ENCODE measurements at places on chromosomes 7 and 10. TPM values are rescaled to one million over a fixed set of nuclear protein-coding genes. Genes with fewer than 3 reads are reported as not detected.

GRCh38 chr10:69751214-69751613 lies 50.5 kb upstream of the COL13A1 start:
- H3K4me1 ChIP-seq = peaks cover 7% of the 10 kb centered on the region
- no peak for DNase-seq

GRCh38 chr10:73161079-73161478 lies 6.7 kb downstream of the ECD start:
- H3K4me3 ChIP-seq = no peak overlapping the region
- DNase-seq = no peak
- H3K27ac ChIP-seq = no peak overlapping the region
- peaks cover 54% of the 10 kb centered on the region for H3K4me1 ChIP-seq

- DNase-seq = no peak
- no peak overlapping the region for H3K27ac ChIP-seq
- H3K4me1 ChIP-seq = no peaks in the 10 kb centered on the region
- no peaks in the 10 kb centered on the region for H3K36me3 ChIP-seq
- no peak overlapping the region for H3K4me3 ChIP-seq
Measured at GRCh38 chr10:48454302-48455054, 148.0 kb downstream of the MAPK8 start.

- no peak overlapping the region for H3K4me3 ChIP-seq
- H3K4me1 ChIP-seq = peaks cover 52% of the 10 kb centered on the region
- H3K27ac ChIP-seq = peak overlapping the region; percentile 2
- peaks cover 5% of the 10 kb centered on the region for H3K36me3 ChIP-seq
- H3K27me3 ChIP-seq = no peaks in the 10 kb centered on the region
Measured at GRCh38 chr10:69338547-69339450, 60.5 kb downstream of the HK1 start.

- no peak overlapping the region for H3K4me3 ChIP-seq
- no peaks in the 10 kb centered on the region for H3K36me3 ChIP-seq
- H3K27ac ChIP-seq = no peak overlapping the region
- H3K4me1 ChIP-seq = no peaks in the 10 kb centered on the region
- H3K27me3 ChIP-seq = no peaks in the 10 kb centered on the region
Measured at GRCh38 chr10:70984986-70985722, 96.8 kb upstream of the PCBD1 start.

DNA sequence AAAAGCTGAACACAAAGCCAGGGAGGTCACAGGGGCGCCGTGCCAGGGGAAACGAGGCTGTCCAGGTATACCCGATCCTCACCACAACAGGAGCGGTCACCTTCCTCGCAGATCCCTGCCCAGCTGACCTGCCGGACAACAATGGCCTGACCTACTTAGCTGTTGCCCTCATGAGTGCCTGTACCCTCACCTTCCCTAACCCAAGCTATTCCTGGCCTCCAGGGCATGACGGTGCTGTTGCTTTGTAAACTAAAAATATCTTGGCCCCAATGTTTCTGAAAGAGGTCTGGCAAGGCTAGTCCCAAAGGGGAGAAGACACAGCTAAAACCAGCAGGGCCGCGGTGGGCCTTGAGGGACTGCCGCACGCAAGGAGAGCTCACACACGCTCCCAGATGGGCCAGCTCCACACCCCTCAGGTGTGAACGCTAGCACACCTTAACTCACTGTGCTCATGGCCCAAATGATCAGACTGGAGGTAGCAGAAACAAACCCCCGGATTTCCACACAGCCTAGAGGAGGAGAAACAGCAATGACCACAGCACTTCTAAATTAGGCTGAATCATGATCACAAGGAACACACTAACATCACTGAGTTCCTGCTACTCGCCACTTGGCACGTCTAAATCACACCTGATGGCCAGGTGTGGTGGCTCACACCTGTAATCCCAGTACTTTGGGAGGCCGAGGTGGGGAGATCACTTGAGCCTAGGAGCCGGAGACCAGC lies 66.3 kb upstream of the CYTH3 start:
- peaks cover 3% of the 10 kb centered on the region for H3K36me3 ChIP-seq
- peak; percentile 43 for DNase-seq
- H3K27ac ChIP-seq = peak overlapping the region; percentile 14
- H3K4me3 ChIP-seq = no peak overlapping the region

DNA sequence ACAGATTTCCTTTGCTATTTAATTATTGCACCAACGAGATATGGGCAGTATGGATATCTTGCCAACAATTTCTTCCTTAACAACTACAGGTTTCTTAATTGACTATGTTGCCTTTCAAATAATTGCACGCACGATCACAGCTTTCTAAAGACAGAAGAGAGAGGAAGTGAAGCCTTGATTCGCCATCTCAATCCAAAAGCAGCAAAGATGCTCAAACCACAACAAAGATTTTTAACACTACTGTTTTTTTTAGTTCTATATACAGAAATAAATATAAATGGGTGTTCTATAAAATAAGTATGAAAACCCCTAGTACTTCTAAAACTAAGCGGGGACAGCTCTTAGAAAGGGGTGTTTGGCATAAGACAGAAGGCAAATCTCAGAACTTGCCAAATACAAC lies 251.3 kb downstream of the SFMBT2 start:
- no peak overlapping the region for H3K4me3 ChIP-seq
- no peak overlapping the region for H3K27ac ChIP-seq
- peaks cover 49% of the 10 kb centered on the region for H3K36me3 ChIP-seq
- no peaks in the 10 kb centered on the region for H3K4me1 ChIP-seq
- DNase-seq = no peak
- H3K27me3 ChIP-seq = no peaks in the 10 kb centered on the region

DNA sequence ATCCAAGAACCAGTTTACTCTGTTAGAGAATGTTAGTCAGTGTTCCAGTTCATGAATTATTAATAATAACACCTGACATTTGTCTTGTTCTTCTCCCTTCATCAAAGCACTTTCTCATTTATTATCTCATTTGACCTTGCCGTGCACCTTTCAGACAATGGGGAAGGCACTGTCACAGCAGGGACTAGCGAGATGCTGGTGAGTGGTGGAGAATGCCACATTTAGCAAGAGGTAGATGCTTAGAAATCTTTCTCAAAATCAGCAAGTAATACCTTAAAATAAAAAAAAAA lies 34.2 kb upstream of the XRCC2 start:
- H3K4me1 ChIP-seq = no peaks in the 10 kb centered on the region
- no peak for DNase-seq

DNA sequence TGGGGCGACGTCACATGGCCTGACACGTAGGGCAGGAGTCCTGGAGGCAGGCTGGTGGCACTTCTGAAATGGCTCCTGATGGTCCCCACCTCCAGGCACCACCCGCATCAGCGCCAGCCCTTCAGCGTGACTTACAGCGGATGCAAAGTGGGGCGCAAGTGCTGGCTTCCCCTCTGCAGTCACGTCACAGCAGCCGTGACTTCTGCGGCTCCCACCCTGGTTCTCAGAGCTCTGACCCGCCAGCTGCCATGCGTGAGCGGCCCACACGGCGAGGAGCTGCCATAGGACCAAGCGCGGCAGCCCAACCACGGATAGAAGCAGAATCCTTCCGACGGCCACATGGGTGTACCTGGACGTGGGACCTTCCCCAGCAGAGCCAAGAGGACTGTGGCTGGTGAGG lies 159.0 kb downstream of the ELFN1 start:
- H3K36me3 ChIP-seq = no peaks in the 10 kb centered on the region
- no peaks in the 10 kb centered on the region for H3K4me1 ChIP-seq
- no peak for DNase-seq

GRCh38 chr10:18473424-18474117 lies 177.8 kb downstream of the NSUN6 start:
- H3K27ac ChIP-seq = peak overlapping the region; percentile 60
- H3K4me3 ChIP-seq = no peak overlapping the region
- DNase-seq = peak; percentile 71
- no peaks in the 10 kb centered on the region for H3K4me1 ChIP-seq
- H3K27me3 ChIP-seq = no peaks in the 10 kb centered on the region
- H3K36me3 ChIP-seq = no peaks in the 10 kb centered on the region

- H3K4me1 ChIP-seq = no peaks in the 10 kb centered on the region
- H3K27me3 ChIP-seq = no peaks in the 10 kb centered on the region
- peak; percentile 69 for DNase-seq
- no peak overlapping the region for H3K4me3 ChIP-seq
- no peak overlapping the region for H3K27ac ChIP-seq
Measured at GRCh38 chr10:51389415-51390321, 309.7 kb downstream of the CSTF2T start.

DNA sequence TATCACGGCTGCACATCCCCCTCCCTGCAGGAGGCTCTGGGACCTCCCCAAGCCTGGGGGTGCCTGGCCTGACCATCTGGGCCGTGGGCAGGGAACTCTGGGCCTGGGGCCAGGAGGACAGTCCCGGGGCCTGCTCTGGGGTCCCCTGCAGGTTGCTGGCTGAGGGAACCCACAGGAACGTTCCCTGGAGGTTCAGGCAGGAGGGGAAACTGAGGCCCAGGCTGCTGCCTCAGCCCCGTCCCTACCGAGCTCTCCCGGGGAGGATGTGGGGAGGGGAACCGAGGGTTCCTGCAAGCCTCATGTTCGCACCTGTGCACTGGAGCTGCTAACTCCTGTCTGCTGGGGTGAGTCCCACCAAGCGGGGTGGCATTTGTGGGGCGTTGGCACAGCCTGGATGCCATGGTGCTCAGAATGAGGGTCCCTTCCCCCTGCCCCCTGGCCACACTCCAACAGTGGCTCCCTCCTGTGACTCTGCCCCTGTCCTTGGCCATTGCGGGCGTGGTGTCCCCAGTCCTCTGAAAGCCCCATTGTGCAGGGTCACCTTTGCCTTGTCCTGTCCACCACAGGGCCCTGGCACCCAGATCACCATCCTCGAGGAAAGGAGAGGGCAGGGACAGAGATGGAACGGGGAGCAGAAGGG lies 9.4 kb downstream of the ELFN1 start:
- DNase-seq = peak; percentile 23
- H3K27ac ChIP-seq = no peak overlapping the region
- no peaks in the 10 kb centered on the region for H3K4me1 ChIP-seq
- H3K27me3 ChIP-seq = no peaks in the 10 kb centered on the region
- H3K36me3 ChIP-seq = no peaks in the 10 kb centered on the region
- H3K4me3 ChIP-seq = no peak overlapping the region

GRCh38 chr7:8441106-8441965 lies 7.9 kb downstream of the NXPH1 start:
- H3K27me3 ChIP-seq = peaks cover 91% of the 10 kb centered on the region
- H3K27ac ChIP-seq = no peak overlapping the region
- DNase-seq = no peak
- peaks cover 36% of the 10 kb centered on the region for H3K4me1 ChIP-seq

- DNase-seq = no peak
- peaks cover 68% of the 10 kb centered on the region for H3K4me1 ChIP-seq
- H3K27me3 ChIP-seq = no peaks in the 10 kb centered on the region
- H3K36me3 ChIP-seq = no peaks in the 10 kb centered on the region
Measured at GRCh38 chr10:50382576-50383023, 131.3 kb upstream of the ASAH2 start.

GRCh38 chr7:33941418-33941817 lies 36.1 kb downstream of the BMPER start:
- no peaks in the 10 kb centered on the region for H3K36me3 ChIP-seq
- no peaks in the 10 kb centered on the region for H3K4me1 ChIP-seq
- H3K4me3 ChIP-seq = no peak overlapping the region
- H3K27ac ChIP-seq = no peak overlapping the region

GRCh38 chr10:68813559-68813958 lies 13.8 kb upstream of the STOX1 start:
- no peaks in the 10 kb centered on the region for H3K27me3 ChIP-seq
- H3K4me1 ChIP-seq = no peaks in the 10 kb centered on the region
- H3K36me3 ChIP-seq = no peaks in the 10 kb centered on the region
- H3K27ac ChIP-seq = no peak overlapping the region
- no peak for DNase-seq
- no peak overlapping the region for H3K4me3 ChIP-seq

DNA sequence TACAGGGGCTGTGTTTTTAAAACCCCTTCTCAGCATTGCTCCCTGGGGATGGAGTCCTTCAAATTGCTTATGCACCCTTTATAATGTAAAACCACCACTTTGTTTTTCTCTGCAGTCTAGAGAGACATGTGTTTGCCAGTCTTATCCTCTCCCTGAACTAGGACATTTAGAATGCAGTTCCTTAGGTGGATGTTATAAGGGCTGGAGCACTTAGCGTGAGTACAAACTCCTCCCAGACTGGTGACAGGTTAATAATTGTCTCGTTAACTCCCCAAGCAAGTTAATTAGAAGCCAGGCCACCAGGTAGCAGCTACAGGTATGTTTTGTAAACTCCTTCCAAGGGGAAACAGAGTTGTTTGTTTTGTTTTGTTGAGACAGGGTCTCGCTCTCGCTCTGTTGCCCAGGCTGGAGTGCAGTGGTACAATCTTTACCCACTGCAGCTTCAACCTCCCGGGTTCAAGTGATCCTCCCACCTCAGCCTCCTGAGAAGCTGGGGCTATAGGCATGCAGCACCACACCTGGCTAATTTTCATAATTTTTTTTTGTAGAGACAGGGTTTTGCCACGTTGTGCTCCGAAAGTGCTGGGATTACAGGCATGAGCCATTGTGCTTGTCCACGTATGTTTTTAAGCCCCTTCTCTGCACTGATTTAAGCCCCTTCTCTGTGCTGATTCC lies 100.2 kb downstream of the FAM107B start:
- H3K4me1 ChIP-seq = peaks cover 10% of the 10 kb centered on the region
- H3K36me3 ChIP-seq = no peaks in the 10 kb centered on the region
- H3K4me3 ChIP-seq = no peak overlapping the region
- peak; percentile 41 for DNase-seq

DNA sequence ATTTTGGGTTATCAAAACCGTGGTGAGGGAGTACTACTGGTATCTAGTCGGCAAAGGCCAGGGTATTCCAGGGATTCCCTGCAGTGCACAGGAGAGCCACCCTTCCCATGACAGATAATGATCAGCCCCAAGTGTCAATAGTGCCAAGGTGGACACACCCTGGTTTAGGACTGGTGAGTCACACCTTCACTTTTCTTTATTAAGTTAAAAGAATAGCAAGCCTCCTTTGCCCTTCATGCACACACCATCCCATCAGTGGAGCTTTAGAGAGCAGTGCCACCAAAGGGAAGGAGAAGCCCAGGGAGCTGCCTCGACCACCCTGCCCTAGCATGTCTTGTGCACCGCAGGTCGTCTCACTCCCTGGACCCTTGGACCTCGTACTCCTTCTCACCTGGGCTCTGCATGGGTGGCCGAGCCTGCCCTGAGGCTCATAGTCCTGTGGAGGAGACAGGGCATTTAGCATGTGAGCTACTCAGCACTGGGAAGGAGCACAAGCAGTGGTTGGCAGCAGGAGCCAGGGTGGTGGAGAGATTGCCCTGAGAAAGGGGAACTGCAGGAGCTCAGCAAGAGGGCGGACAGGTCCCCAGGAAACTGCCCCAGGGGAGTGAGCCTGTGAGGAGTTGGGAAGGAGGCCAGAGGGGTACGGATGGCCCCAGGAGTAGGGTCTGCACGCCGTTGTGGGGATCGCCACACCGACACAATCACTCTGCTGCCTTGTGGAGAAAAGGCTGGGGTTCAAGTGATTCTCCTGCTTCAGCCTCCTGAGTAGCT lies 17.4 kb downstream of the UBE2D4 start:
- H3K36me3 ChIP-seq = peaks cover 28% of the 10 kb centered on the region
- no peak for DNase-seq
- H3K4me3 ChIP-seq = no peak overlapping the region
- H3K4me1 ChIP-seq = no peaks in the 10 kb centered on the region
- H3K27me3 ChIP-seq = no peaks in the 10 kb centered on the region

- no peaks in the 10 kb centered on the region for H3K4me1 ChIP-seq
- H3K27ac ChIP-seq = no peak overlapping the region
Measured at GRCh38 chr7:55296070-55296469, 69.1 kb upstream of the LANCL2 start.

Gene AGR2
- 228 TPM for polyA plus RNA-seq

Gene SEMA4G
- 5.1 TPM for polyA plus RNA-seq

Gene PVRIG
- polyA plus RNA-seq = 0.95 TPM

Gene FAM241B
- polyA plus RNA-seq = 4.6 TPM

Gene EXOC4
- 14.1 TPM for polyA plus RNA-seq

Gene FLNC
- polyA plus RNA-seq = 5.3 TPM

Gene ENKUR
- polyA plus RNA-seq = not detected

Gene TRIM50
- polyA plus RNA-seq = 35.4 TPM

Gene NXPH1
- not detected for polyA plus RNA-seq

Gene CPVL
- polyA plus RNA-seq = 17.5 TPM

Gene ZNF239
- polyA plus RNA-seq = 1.4 TPM

Gene ANKRD2
- polyA plus RNA-seq = 0.25 TPM
